ENCODE measurements at places on chromosomes 4 and X.

GRCh38 chr4:95898226-95898625 lies 58.3 kb downstream of the PDHA2 start:
- no peak for ATAC-seq

- no peak for ATAC-seq
These were observed 2.6 kb downstream of the AMER1 start for GRCh38 chrX:64202808-64203325.

DNA sequence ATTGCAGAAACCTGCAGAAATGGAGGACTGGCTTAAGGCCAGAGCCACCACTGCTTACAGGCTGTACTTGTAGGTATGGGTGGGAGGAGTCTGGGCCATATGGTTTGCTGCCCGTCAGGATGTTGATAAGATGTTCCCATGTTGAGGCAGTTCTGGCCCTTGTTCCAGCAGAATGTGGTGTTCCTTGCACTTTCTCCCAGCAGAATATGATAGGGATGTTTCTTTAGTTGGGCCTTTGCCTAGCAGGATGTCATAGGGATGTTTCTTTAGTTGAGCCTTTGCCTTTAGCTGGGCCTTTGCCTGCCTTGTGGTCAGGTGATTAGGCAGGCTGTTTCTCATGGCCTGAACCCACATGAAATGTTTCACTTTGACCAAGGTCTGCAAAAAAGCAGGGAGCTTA lies 139.1 kb upstream of the PAQR3 start:
- ATAC-seq = no peak

- ATAC-seq = no peak
These were observed 82.1 kb downstream of the TASL start for GRCh38 chrX:30495468-30495867.

All from motor neuron (in vitro differentiated cells).